IPS DF 6.9 (cell line): ENCODE measurements at places on chromosomes 3 and 15.

GRCh38 chr3:46370839-46371518 lies at the start of gene CCR5:
Gene CCR5 (plus strand): TSS chr3:46370946. CDS start chr3:46372903, 1,957 bp downstream.
- no peaks in the 10 kb centered on the region for H3K27me3 ChIP-seq
- no peaks in the 10 kb centered on the region for H3K36me3 ChIP-seq
- no peak for DNase-seq
- no peaks in the 10 kb centered on the region for H3K4me1 ChIP-seq

DNA sequence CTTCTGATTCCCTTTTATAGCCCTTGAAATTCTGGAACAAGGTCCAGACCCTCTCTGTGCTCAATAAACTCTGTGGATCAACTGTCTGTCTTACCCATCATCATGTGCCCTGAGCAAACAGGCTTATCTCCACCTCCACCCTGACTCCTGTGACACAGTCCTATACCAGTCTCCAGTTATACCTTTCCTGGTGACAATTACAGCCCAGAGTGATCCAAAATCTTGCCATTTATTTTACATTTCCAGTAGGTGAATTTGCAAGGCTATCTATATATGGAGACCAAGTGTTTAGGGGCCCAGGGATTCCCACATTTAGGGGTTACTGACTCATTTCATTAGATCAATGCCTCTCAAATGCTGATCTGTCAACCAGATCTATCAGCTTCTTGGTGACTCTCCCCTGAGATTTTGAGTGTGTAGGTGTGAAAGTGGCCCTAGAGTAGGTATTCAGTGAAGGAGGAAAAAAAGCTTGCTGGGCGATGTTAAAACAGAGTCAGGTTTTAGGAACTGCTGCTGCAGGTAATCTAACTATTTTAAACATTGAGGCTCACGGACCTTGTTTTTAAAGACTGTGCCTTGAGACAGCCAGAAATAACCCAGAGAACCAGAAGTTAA lies 229.6 kb upstream of the WNT5A start:
- no peaks in the 10 kb centered on the region for H3K27me3 ChIP-seq
- no peaks in the 10 kb centered on the region for H3K4me1 ChIP-seq
- no peak overlapping the region for H3K27ac ChIP-seq
- H3K36me3 ChIP-seq, result no peaks in the 10 kb centered on the region
- no peak for DNase-seq

- no peak overlapping the region for H3K27ac ChIP-seq
- H3K27me3 ChIP-seq, result no peaks in the 10 kb centered on the region
- no peaks in the 10 kb centered on the region for H3K36me3 ChIP-seq
Measured at GRCh38 chr3:125245521-125245920, 33.0 kb upstream of the SLC12A8 start.

DNA sequence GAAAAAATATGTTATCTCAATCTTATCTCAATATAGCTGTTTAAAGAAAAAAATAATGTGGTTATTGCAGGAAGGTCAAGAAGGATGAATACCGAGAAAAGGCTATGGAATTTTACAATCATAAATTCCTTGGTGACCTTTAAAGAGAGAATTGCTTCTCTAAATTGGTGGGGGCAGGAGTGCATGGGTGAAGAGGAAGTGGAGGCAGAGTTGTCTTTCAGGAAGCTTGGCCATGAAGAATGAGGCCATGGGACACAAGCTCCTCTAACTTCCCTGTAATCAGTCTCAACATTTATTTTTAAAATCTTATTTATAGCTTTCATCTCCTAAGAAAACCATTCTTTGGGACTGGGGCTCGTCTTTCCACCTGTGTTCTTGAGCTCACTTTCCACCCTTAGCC lies 22.4 kb upstream of the ALDH1A2 start:
- no peak overlapping the region for H3K4me3 ChIP-seq
- H3K4me1 ChIP-seq, result no peaks in the 10 kb centered on the region
- no peak overlapping the region for H3K27ac ChIP-seq
- no peaks in the 10 kb centered on the region for H3K36me3 ChIP-seq
- no peaks in the 10 kb centered on the region for H3K27me3 ChIP-seq

- no peaks in the 10 kb centered on the region for H3K27me3 ChIP-seq
- no peak overlapping the region for H3K27ac ChIP-seq
- no peaks in the 10 kb centered on the region for H3K4me1 ChIP-seq
- H3K4me3 ChIP-seq, result no peak overlapping the region
- H3K36me3 ChIP-seq, result no peaks in the 10 kb centered on the region
Measured at GRCh38 chr3:16147220-16147994, 27.1 kb upstream of the GALNT15 start.
